SIG-M5 (cell line): ENCODE measurements at places on chromosomes 2 and 18.

DNA sequence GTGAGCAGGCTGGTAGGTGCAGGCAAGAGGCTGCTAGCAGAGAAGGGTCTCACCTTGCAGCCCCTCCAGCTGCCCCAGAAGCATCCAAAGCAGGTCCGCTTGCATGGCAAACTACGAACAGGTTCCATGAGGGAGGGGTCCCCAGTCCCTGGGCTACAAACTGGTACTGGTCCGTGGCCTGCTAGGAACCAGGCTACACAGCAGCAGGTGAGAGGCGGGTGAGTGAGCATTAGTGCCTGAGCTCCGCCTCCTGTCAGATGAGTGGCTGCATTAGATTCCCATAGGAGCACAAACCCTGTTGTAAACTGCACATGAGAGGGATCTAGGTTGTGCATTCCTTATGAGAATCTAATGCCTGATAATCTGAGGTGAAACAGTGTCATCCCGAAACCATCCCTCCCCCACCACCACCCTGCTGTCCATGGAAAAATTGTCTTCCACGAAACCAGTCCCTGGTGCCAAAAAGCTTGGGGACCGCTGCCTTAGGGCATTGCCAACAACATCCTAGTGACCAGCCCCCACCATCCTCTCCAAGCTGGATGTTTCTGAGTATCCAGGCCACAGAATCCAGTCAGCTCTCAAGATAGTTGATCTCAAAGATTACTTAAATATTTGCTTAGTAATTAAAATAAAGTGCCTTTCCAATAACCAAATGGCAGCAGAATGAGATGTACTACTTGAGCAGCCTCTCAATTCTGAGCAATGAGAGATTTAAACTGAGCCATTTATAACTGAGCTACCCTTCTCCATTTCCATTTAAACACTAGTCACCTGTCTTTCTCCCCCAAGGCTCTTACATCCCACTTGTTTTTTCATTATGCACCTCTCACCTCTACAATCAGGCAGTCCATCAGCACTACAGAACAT is 32.4 kb downstream of the LRP2 start:
- DNase-seq, result no peak

- no peak for DNase-seq
Measured at GRCh38 chr18:46542545-46542944, 114.5 kb downstream of the LOXHD1 start.

DNA sequence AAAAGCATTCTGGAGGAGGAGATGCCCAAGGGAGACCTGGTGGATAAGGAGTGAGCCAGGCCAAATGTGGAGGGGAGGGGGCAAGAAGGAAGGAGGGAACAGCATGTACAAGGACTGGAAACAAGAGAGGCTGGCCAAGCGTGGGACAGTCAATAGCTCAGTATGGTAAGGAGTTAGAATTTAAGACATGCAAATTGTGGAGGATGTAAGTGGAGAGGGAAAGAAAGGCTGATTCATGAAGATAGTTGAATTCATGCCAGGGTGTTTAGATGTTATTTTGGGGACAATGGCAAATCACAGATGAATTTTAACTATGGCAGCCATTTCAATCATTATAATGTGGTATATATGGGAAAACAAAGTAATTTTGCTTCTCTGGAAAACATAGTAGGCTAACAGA is 462.3 kb downstream of the MEIS1 start:
- DNase-seq, result no peak

DNA sequence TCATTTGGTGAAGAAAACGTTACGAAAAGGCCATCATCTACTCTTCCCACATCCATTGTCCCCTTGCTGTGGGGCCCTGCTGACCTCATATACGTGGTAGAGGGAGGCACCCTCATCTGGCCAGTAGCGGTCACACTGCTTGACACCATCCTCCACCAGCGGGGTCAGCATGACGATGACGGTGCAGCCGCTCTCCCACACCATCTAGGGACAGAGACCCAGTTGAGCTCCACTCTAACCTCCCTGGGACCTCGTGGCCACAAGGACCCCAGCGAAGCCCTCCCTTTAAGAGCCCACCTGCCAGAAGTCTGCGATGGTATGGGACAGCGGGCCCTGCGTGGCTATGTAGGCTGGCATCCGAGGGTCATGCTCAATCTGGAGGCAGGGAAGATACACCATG is 13.1 kb downstream of the PTPRN start:
- no peak for DNase-seq

GRCh38 chr18:42261731-42262130 is 306.7 kb downstream of the PIK3C3 start:
- no peak for DNase-seq

DNA sequence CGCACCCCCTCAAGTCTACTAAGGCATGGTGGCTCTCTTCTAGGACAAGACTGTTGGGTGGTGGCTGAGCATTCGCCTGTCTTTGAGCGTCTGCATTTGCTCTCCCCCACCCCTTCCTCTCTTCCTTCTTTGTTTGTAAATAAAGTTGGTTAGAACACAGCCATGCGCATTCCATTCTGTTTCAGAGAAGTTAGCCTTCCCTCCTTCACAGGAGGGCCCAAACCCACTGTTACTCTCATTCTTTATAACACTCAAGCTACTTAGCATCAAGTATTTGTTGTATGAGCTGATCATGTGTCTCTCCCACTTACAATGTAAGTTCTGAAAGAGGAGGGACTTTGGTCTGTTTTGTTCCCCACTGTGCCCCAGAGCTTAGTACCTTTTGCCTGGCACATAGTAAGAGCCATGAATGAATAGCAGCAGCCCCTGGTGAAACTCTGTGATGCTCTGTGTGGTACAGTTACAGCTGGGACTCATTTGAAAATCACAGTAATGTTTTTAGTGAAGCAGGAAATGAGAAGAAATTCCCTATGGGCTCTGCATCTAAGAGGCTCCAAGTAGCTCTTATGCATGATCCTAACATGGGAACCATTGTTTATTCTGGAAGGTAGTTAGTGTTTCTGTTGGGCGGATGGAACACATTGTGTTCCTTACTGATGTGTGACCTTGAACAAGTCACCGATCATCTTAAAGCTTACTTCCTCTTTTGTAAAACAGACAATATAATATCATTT is 7.7 kb downstream of the MGAT5 start:
- DNase-seq, result no peak

- no peak for DNase-seq
Measured at GRCh38 chr2:127254386-127254981, 34.4 kb upstream of the CYP27C1 start.

DNA sequence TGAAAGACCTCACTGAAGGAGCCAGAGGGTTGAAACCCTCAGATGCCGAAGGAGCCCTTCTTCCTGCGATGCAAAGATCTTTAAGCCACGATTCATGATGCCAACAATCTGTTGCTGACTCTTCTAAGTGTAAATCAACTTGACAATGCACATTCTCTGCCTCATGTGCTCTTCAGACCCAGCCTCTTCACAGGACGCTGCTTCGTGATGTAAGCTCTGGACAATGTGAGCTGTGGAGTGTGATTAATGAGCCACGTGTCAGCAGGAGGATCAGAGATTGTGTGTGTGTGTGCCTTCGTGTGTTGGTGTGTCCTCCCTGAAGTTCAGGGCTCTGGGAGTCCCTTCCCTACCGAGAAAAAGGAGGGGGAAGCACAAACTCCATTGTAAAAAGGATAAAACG is 26.5 kb upstream of the TWIST2 start:
- DNase-seq, result no peak

GRCh38 chr2:177314194-177314593 is 49.7 kb upstream of the NFE2L2 start:
- DNase-seq, result no peak

- no peak for DNase-seq
Measured at GRCh38 chr18:70463085-70463484, 174.2 kb downstream of the SOCS6 start.

DNA sequence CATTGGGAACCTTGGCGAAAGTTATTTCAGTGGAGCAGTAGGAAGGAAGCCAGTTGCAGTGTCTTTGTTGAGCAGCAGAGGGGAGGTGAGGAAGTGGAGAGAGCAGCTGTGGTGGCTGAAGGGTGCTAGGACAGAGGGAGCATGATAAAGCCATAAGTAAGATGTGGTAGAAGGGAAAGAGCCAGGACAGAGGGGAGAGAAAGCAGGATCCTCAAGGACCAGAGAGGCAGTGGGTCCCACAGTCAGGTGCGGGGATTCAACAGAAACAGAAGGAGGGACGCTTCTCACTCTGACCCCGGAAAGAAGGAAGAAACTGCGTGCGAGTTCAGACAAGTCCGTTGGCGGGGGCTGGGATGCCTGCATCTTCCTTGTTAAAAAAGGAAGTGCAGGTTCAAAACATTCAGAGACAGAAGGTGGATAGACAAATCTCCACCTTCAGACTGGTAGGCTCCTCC is at the start of gene CXCR2:
Gene CXCR2 (plus strand): TSS at position 403 of the 455 bp plus-strand sequence. CDS start 8,774 bp downstream, outside the sequence.
- peak; percentile 38 for DNase-seq

GRCh38 chr2:42777883-42778805 is 14.2 kb upstream of the OXER1 start:
- no peak for DNase-seq

DNA sequence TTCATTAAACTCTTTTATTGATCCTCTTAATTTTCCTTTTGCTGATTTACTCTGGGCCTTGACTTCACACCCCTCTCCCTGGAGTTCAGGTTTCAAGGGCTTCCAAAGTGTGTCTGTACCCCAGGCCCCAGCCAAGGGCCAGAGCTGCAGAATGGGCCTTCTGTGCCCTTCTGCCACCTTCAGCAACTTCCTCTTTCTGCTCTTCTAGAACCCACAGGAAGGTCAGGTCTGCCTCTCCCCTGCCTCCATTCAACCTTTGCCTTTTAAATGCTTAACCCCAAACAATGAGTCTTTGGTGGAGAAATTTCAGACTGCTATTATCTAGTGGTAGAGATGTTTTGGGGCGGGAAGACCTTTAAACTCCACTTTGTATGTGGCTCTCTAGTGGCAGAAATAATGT is 63.1 kb downstream of the TSN start:
- DNase-seq, result no peak

DNA sequence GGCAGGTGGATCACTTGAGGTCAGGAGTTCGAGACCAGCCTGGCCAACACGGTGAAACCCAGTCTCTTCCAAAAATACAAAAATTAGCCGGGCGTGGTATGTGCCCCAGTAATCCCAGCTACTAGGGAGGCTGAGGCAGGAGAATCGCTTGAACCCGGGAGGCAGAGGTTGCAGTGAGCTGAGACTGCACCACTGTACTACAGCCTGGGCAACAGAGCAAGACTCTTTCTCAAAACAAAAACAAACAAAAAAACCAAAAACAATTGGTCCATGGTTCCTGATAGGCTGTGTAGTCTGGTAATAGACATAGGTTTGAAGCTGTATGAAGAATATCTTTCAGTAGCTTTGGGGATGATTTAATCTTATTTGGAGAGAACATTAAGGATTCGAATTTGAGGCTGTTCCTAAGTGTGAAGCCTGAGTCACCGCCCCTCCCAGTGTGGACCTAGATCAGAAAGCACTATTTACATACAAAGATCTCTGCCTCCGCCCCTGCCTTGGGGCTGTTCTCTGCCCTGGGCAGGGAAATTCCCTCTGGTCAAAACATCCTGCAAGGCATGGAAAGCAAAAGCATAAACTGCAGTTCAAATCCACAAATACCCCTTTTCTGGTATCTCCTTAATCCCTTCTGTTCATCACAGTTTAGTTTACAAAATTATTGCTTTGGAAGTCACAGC is 52.8 kb upstream of the PMAIP1 start:
- no peak for DNase-seq

DNA sequence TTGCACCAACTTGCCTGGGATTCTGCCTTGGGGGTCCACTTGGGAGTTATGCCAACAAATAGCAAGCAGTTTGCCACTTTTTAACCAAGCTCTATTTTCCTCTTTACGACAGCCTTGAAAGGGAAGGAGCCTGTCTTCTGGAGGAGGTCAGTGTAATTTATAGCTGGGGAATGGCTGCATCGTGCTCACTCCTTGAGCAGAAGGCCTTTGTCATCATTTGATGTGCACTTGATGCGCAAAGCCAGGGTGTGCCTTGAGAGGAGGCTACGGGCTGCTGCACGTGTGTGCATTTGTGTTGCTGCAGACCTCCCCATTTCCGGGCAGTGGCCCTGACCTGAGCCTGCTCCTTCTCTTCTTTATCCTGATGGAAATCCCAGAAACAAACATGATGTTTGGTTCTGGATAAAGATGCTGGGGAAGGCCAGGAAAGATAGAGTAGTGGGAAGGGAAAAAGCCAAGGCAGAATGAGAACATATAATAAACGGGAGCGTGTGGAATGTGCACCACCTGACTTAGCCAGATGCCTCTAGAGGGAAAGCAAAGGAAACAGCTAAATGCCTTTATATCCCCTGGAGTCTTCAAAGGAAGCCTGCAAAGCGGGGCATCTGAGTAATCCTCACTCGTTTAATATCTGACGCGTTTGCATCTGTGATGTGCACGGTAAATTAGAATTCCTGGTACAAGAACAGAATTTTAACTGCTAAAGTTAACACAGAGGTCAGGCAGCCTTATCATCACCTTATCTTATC is 68.3 kb upstream of the ZNF521 start:
- DNase-seq, result no peak

DNA sequence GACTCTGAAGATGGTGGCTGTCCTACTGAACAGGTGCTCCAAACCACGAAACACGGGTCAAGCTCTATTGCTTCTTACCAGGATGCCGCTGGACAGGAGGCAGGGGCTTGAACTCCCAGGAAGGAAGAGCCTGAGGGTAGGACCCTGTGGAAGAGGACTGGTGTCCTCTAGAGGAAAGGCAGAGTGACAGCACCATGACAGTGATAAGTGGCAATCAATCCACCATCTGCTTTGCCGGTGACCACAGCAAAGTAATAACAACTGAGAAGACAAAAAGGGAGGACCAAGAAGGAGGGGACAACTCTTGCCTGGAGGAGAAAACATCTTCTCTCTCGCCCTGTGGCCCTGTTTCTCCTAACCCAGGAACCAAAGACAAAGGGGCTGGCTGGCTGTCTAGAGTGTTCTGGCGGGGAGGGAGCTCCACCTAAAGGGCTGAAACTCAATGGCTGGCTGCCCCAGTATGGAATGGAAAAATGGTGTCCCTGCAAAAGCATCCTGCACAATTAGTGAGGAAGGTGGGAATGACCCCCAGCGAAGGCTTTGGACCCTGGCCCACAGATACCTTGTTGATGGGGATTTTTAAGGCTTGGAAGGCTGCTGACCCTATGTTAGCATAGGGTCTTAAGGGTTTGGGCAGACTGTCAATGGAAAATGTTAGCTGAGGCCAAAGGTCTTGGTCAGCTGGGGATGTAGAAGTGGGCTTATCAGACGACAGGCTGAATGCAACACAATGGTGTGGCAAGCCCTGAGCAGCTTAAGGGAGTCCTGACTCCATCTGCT is 35.4 kb downstream of the PROC start:
- no peak for DNase-seq
